ENCODE measurements at places on chromosomes 3 and 15.

GRCh38 chr3:65558826-65559225, 479.9 kb downstream of the MAGI1 start:
- DNase-seq: no peak

DNA sequence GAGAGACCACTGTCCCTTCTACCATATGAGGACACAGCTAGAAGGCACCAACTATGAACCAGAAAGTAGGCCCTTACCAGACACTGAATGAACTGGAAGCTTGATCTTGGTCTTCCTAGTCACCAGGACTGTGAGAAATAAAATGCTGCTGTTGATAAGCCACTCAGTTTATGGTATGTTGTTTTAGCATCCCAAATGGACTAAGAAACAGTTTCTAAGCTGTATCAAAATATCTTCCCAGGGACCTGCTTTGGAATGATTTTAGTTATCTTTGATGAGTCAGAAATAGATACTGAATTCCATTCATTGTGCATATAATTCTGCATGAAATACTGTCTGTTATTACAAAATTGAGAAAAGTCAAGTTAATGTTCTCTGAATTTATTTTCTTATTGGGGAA, 18.6 kb downstream of the WDR76 start:
- DNase-seq: no peak

GRCh38 chr15:29528276-29528675, 258.7 kb upstream of the NSMCE3 start:
- DNase-seq: no peak

DNA sequence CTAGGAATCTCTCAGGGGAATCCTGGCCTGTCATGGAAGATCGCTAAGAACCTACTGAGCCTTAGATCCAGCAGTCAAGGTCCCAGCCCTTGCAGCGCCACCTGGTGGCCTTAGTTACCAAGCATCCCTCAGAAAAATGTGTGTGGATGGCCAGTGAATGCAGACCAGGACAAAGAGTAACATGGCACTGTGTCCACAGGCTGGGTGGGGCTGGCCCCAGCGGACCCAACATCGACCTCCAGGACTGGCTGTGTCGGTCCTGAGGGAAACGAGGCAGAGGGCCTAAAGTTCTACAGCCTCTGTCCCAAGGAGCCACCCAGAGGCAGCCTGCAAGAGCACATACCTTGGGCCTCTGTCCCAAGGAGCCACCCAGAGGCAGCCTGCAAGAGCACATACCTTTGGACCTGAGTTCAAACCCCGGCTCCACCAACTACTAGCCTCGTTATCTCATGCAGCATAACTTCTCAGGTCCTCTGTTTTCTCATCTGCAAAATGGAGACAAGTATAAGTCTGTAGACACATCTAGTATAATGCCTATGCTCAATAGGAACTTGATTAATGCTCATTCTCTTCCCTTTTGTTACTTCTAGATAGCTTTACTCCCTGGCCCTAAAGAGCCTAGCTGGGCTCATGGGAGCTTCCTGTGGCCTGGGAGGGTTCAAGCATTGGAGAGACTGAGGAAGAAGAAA, 57.5 kb upstream of the HERC1 start:
- peak; percentile 66 for DNase-seq

GRCh38 chr15:32007355-32007960, 22.9 kb upstream of the CHRNA7 start:
- peak; percentile 29 for DNase-seq

- no peak for DNase-seq
Measured at GRCh38 chr3:84978843-84979242, 20.1 kb downstream of the CADM2 start.

DNA sequence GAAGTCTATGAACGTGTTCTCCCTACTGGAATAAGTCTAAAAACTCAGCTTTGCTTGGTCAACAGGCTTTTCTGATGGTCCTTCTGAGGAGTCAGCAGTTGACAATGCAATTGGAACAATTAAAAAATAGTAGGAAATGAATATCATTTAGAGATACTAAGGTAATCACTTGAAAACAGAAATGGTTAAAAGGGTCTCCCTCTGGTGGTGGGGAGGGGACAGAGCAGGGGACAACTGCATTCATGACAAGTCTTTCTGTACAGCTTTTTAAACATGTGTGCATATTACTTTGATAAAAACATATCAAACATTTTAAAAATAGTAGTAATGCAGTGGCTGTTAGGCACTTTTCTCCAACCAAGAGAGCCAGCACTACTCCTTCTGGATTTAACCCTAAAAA, 119.9 kb upstream of the FHIT start:
- DNase-seq: peak; percentile 17

GRCh38 chr3:138222942-138223287, 35.8 kb downstream of the ARMC8 start:
- DNase-seq: no peak

DNA sequence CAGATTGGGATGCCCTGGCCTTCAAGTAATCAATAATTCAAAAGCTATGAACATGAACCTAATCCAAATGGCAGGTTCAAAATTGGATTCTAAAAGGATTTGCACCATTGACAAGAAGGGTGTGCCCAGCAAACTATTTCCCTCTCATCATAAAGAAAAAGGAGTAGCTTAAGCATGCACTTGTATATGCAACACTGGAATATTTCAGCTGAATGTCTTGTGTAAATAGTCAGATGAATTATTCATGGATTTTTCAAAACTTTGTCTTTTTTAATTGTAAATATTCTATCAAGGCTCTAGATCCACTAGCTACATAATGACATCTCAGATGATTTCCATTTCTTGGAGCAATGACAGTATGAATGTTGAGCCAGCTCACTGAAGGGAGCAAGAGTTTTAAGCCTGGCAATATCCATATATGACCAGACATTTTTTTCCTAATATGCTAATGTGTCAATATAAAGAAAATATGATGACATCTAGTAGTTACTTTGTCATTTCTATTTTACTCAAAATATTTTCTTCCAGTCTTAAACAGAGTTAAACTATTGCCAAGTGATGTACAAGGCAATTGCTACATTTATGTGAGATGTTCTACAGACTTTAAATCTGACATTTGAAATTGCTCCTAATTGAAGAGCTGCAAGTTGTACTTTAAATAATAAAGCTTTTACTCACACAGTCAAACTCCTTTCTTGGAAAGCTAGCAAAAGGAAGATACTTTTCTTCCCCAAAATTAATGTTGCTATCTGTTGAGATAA, 230.5 kb upstream of the AGTR1 start:
- no peak for DNase-seq

- DNase-seq: peak; percentile 54
Measured at GRCh38 chr3:178419071-178419470, 117.2 kb upstream of the KCNMB2 start.

- no peak for DNase-seq
Measured at GRCh38 chr3:55452886-55453285, 34.2 kb downstream of the WNT5A start.

DNA sequence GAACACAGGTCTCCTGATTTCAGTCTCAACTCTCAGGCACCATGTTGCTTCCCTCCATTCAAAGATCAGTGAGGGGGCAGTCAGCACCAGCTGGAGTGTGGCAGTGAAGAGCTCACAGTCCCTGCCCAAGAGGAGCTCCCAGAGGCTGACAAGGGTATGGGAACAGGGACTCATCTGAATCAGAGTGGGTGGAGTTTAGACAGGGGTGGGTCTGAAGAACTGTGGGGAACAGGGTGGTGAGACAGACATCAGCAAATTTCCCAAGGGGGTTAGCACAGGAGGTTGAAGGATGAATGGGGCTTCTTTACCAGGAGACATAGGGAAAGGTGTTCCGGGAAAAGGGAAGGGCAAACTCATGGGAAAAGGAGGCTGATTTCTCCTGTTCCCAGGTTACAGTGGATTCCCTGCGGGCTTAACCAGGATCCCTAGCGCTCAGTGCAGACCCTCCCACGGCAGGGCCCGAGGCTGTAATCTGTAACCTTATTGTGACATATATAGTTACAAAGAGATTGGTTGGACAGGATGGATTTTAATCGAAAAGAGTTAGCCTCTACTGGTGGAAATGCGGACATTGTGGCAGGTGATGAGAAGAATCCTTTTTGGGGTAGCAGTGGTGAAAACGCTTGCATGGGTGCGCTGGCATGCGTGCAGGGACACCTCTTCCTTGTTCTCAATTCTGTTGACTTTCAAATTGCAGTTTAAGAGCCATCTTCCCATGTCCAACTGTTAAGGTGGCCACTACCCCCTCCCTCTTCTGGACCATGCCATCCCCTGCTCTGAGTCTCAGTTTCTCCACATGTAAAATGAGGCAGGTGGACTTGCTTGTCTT, 160.3 kb downstream of the SMAD6 start:
- no peak for DNase-seq

DNA sequence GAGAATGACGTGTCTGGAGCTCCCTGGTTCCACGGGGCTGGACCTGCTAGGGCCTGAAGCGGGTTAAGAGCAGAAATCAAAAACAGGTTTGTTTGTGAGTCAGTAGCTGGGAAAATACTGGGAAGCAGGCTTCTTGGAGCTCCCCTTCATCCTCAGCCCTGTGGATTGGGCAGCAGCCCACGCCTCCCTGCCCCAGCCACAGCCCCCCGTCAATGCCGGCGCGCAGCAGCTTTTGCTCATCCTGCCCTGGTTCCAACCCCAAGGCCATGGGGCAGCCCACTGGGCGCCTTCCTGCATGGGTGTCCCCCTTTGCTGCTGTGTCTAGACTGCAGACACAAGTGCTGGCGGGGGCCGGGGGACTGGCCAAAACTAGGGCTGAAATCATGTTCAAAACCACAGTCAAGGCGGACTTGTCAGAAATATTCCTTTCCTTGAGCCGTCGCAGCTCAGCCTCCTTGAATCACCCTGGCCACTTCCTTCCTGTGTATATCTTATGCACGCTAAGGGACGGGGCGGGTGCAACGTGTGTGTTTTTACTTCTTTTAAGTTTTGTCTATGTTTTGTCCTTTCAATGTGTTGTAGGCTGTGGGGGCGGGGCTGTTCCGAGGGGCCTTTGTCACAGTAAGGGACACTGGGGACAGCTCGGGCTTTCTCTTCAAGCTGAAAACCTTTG, 108.1 kb downstream of the KLF13 start:
- no peak for DNase-seq

DNA sequence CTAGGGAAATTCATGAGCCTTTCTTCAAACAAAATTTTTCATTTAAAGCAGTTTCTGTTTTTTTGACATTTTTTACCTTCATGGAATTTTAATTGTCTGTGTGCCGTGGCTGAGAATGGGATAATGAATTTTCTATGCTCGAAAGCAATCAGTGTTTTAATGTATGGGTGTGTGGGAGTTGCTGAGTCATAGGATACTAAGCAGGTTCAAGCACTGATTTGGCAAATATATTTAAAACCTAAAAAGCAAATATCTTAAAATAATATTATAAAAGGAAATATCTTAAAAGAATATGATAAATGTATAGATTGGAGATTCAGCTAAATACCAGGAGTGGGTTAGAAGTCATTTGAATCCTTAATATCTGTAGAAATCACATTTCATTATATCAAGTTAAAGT, 173.6 kb upstream of the LRRFIP2 start:
- no peak for DNase-seq

DNA sequence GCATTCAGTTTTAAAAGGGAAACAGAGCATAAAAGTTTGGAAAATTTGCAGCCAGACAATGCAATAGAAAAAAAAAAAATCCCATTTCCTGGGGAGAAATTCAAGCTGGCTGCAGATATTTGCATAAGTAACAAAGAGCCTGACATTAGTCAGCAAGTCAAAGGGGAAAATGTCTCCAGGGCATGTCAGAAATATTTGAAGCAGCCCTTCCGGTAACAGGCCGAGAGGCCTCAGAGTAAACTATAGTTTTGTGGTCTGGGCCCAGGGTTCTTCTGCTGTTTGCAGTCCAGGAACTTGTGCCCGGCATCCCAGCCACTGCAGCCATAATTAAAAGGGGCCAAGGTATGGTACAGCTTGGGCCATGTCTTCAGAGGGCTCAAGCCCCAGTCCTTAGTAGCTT, 411.6 kb upstream of the BCHE start:
- no peak for DNase-seq

DNA sequence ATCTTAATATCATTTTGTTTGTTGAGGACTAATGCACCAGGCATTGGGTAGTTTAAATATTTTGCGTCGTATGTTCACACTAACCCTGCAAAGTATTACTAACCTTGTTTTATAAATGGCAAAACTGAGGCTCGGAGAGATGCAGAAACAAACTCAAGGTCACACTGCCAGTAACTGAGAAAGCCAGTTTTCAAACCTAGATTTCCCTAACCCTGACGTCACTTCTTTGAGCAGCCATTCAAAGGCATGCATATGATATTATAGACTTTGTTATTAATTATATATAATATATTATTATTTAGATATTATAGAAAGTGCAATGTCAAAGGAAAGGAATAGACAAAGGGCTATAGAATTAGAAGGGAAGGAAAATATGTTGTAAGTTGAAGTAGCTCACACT, 167.6 kb upstream of the EOMES start:
- no peak for DNase-seq

- peak; percentile 63 for DNase-seq
Measured at GRCh38 chr3:118802325-118803095, 232.1 kb downstream of the IGSF11 start.

GRCh38 chr3:97102641-97103040, 288.2 kb downstream of the EPHA6 start:
- DNase-seq: no peak

DNA sequence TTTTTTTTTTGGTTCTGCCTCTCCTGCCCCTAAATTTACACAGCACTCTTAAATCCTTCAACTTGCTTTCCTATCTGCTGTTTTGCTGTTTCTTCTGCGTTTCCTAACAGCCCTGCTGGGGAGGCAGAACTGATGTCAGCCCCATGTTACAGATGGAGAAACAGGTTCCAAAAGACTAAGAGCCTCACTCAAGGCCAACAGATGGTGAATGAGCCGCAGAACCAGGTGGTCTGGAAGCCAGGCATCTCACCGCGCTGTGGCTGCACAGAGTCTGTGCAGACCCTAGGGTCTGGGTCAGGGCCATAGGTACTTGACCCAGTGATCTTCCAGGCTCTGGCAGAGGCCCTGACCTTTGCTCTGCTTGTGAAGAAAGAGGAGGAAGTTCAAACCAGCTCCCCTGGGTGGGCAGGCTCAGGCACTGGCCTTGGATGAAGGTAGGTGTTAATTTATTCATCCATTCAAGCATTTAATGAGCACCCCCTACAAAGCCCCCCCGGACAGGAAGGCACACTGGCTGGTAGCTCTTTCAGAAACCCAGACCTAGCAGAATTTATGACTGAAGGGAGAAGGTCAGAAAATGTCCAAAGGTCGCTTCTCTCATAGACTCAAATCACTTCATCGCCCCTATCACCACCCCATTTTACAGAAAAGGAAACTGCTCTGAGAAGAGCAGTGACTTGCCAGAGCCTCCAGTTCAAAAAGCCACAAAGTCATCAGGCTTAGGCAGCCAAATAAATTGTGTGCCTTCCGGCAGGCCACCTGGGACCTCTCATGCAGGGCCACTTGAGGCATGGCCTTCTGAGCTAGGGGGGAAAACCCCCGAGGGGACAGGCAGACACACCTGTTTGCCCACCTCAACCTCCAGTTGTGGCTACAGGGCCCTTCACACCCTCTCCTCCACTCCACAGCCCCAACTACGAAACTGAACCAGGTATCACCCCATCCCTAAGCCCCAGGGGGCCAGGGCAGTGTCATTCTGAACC, 2.7 kb downstream of the CHDH start:
- DNase-seq: no peak

- DNase-seq: peak; percentile 89
Measured at GRCh38 chr3:115783938-115784738, 160.8 kb downstream of the GAP43 start.

All from SHP77 (cell line).